ENCODE measurements at places on chromosomes 1 and 21. TPM values are rescaled to one million over a fixed set of nuclear protein-coding genes. Genes with fewer than 3 reads are reported as not detected.

DNA sequence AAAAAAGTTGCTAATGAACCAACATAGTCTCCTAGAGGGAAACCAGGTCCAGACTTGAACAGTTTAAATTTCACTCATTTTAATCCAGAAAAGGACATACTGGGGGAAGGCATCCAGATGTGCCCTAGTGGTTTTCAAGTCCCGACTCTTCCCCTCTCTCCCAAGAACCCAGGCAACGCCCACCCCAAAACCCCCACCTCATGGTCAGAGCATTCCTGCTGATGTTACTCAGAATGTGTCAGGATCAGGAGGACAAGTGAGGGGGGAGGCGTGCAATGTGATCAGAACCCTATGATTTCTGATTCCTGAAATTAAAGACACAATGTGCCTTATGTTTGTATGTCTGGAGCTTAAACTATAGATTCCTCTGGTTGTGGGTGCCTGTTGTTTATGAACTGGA is 1.6 kb upstream of the CTSK start:
- DNase-seq: no peak

GRCh38 chr1:234913771-234914170 is 214.9 kb downstream of the TOMM20 start:
- no peak for DNase-seq

- DNase-seq: no peak
Observed at GRCh38 chr1:162133566-162133965, 64.1 kb downstream of the NOS1AP start.

GRCh38 chr1:183372586-183373230 is 45.5 kb downstream of the NMNAT2 start:
- no peak for DNase-seq

- DNase-seq: no peak
Observed at GRCh38 chr1:63902844-63903589, 129.2 kb downstream of the ROR1 start.

The MROH9 gene
- not detected for total RNA-seq

The OR2W3 gene
- total RNA-seq: 5.5 TPM
